ENCODE measurements at places on chromosomes 7 and 10. TPM values are rescaled to one million over a fixed set of nuclear protein-coding genes. Genes with fewer than 3 reads are reported as not detected.

Gene NACAD
- 5.7 TPM for total RNA-seq

Gene RELN
- 1.5 TPM for total RNA-seq

Gene ERVW-1
- not detected for total RNA-seq

Gene LBX1
- not detected for total RNA-seq

Gene ZP3
- total RNA-seq, result 23.3 TPM

Gene PTEN
- total RNA-seq, result 159 TPM

Gene PNLIP
- not detected for total RNA-seq

DNA sequence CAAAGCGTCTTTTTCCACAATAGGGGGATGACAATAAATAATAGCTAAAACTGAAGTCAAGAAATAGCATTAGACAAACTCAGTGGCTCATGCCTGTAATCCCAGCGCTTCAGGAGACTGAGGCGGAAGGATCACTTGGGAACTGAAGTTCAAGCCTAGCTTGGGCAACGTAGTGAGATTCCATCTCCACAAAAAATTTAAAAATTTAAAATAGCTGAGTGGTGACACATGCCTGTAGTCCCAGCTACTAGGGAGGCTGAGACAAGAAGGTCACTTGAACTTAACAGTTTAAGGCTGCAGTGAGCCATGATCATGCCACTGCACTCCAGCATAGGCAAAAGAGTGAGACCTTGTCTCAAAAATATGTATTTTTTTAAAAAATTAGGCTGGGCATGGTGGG is 107.9 kb downstream of the AKR1D1 start:
- no peak for DNase-seq

DNA sequence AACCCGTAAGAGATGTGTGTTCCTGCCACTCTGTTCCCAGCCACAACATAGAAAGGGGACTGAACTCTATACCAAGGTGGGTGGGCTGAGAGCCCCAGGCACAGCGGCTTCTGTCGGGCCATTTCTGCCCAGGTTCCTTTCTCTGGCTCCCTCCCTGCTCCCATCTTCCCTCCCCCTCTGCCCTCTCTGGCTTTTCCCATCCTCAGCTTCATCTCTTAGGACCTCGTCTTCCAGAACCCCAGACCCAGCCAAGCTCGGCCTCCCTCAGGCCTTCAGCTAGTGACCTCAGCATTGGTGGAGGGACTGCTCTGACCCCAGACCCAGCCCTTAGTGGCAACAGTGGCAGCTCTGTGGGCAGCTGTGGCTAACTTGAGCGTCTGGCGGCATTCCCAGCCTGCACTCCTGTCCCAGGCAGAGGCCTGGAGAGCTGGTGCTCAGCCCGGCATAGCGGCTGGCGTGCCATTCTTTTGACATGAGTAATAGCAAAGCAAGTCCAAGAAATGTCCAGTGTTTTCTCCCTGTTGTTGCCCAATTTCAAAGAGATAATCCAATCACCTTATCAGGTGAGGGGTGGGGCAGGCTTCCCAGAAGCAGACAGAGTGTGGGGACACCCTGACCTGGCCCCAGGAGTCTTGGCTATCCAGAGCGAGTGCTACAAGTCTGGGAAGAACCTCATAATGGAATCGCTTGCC is 15.9 kb downstream of the PTPRE start:
- no peak for DNase-seq

GRCh38 chr7:90594751-90595317 is 1.3 kb upstream of the CDK14 start:
- no peak for DNase-seq

DNA sequence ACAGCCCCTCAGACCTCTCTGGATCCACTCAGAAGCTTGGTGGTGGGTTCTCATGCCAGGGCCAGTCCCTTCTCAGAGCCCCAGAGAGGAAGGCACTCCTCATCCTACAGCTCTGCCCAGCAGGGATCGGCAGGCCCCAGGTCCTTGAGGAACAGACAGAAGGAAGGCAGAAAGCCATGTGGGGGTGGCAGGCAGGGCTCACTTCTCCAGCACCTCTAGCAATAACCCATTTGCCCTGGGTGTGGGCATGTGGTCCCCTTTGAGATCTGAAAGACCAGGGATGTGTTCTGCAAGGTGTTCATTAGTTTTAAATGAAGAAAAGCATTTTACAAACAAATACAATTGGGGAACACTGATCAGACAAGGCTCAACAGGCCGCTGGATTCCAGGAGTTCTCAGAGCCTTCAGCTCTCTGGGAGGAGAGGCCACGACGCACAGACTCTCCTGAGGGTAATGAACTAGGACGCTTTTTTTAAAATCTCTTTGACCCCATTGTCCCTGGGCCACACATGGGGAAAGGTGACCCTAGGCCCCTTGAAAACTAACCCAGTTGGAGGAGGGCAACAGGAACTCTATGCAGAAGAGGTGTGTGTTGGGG is 40.6 kb downstream of the LDB3 start:
- no peak for DNase-seq

DNA sequence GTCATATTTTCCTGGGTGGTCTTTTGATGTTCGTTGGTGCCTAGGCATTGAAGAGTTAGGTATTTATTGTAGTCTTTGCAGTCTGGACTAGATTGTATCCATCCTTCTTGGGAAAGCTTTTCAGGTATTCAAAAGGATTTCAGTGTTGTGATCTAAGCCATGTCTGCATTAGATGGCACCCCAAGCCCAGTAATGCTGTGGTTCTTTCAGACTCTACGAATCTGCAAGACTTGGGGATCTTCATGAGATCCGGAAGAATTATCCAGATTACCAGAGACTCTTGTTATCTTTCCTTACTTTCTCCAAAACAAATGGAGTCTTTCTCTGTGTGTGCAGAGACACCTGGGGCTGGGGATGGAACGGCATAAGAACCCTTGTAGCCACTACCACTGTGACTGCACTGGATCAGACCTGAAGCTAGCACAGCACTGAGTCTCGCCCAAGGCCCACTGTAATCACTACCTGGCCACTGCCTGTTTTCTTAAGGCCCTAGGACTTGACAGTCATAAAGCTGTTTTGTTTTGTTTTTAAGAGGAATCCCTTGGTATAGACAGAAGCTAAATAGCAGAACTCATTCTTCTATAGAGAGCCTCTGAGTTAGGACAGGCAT is 75.5 kb downstream of the MARCHF5 start:
- DNase-seq, result no peak

DNA sequence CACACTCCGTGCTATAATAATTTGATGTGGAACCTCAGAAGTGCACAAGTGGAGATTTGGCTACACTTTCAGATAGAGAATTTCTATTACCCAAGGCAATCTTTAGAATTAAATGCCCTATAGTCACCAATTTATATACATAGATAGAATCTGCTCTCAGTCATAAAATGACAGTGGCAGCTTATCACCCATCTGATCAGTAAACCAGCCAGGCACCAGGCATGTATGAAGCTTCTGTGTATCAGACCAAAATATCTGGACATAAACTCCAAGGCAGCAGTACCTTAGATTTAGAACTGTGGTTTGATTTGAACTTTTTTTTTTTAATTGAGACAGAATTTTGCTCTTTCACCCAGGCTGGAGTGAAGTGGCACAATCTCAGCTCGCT is 180.9 kb downstream of the IPMK start:
- no peak for DNase-seq

DNA sequence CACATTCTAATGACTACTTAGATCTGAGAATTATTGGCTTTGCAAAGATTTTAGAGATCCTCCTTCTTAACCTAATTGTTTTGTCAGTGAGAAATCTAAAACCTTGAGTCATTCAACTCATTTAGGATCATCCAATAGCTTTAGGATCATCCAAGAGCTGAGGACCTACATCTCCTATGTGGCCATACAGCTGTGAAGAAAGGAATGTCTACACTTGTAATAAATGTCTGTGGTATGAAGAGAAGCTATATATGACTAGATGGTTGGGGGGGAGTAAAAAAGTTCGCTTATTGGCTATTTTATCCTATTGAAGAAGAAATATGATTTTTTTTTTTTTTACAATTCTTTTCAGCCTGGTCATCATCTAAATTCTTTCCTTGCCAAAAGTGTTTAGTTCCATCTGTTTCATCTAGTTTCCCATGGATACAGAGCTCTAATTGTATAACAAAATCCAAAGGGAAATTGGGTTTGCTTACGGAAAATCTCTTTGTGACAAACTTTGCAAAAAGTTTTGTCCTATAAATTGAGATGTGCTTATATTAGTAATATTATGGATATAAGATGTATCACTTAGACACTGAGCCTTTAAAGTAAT is 196.7 kb downstream of the PRKG1 start:
- no peak for DNase-seq

DNA sequence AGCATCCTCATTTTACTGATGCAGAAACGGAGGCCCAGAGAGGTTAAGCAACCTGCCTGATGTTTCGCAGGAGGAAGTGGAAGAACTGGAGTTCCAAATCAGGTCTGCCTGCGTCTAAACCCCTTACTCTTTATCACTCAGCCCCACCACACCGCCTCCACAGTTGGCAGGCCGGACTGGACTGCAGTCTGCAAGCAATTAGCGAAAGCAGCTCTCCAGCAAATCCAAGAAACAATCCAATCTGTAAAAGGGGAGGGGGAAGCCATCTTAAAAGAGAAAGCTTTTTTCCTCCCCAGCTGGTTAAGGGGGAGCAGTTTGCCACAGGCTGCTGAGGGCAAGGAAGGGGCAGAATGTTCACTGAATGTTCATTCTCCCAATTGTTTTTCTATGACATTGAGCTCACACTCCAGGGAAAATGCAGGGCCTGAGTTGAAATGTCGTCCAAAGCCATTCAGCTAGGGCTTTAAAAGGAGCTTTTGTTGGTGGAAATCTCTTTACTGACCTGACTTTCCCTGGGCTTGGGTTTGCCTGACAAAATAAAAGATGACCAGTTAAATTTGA is 350.1 kb downstream of the RNLS start:
- DNase-seq, result no peak

- DNase-seq, result no peak
Observed at GRCh38 chr10:118950190-118950680, 79.3 kb upstream of the NANOS1 start.

- DNase-seq, result no peak
Observed at GRCh38 chr7:130090745-130091532, 20.6 kb downstream of the KLHDC10 start.

GRCh38 chr10:94006591-94007550 is 13.1 kb downstream of the PLCE1 start:
- peak; percentile 61 for DNase-seq

- DNase-seq, result no peak
Observed at GRCh38 chr7:157769526-157770215, 432.9 kb downstream of the DNAJB6 start.

DNA sequence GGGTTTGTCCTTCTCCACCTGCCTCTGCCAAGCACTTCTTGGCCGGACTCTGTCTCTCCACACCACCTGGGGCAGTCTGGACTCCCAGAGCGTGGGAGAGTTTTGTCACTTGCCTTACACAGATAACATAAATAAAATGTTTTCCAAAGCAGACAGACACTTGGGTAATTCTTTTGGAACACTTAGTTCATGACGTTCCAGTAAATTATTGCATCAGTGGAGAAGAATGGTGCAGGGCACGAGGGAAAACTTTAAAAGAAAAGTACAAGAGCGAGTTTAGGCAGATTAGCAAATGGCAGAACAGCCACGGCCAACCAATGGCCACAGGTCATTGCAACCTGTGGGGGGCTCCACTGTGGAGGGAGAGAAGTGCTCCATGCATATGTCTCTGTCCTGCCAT is 170.6 kb upstream of the GRB10 start:
- DNase-seq, result no peak

DNA sequence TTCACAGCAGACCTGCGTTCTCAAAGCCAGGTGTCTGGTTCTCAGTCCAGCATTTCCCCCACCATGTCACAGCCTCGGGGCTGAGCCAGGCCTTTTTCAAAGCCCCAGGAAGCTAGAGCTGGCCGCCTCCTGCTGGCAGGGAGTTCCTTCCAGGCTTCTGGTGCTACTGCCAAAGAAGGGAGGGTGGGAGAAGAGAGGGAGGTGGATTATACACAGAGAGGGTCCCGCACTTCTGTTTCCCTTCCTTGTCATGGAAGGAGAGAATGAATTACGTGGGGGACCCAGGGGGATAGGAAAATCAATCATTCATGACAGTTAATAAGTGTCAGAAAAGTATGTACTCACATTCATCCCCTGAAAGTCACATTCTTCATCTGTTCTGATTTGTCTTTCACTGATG is 600 bp upstream of the LGI1 start:
- DNase-seq, result no peak

DNA sequence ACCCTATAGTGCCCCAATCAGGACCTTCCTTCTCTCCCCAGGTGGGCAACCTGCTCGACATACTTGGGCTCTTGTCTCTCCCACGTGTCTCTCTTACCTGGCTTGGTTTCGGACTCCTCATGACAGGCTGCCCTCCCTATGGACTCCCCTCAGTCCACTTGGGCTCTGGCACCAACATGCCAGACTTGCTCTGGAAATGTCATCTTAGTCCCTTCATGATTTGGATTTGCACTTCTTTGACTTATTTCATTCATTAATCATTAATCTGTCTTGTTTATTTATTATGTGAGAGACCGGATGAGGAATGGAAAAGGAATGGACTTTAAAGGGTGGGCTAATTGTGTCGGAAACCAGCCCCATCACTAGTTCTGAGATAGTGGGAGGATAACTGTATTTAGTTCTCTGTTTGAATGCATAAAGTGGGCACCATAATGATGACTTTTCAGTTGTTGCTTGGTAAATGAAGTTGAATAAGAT is 108.0 kb downstream of the SND1 start:
- no peak for DNase-seq

DNA sequence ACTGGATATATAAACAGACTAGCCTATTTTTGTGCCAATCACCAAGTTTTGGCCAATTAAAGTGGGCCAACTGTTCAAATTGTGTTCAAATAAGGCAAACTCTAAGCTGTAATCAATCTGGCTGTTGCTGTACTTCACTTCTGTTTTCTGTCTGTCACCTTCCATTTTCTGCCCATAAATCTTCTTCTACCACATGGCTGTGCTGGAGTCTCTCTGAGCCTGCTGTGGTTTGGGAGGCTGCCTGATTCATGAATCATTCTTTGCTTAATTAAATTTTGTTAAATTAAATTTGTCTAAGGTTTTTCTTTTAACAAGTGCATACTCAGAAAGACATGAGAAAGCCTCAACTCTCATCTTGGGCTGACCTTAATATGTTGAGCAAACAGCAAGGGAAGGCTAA is 172.6 kb upstream of the VIPR2 start:
- no peak for DNase-seq

- no peak for DNase-seq
Observed at GRCh38 chr10:107913317-107914294, 749.1 kb upstream of the SORCS1 start.

DNA sequence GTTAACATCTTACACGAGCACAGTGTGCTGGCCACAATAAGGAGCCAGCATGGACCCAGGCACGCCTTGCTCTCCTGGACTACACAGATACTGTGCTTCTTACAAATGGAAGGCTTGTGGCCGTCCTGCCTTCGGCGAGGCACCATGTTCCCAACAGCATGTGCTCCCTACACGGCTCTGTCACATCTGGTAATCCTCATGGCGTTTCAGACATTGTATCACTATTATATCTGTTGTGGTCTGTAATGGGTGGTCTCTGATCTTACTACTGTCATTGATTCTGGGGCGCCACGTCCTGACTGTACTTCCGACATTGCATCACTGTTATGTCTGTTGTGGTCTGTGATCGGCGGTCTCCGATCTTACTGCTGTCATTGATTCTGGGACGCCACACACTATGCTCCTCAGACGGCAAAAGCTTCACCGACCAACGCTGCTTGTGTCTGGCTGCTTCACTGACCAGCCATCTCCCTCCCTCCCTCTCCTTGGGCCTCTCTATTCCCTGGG is 195.4 kb downstream of the MAD1L1 start:
- DNase-seq, result no peak

GRCh38 chr7:99371376-99371920 is 3.1 kb upstream of the ARPC1B start:
- no peak for DNase-seq
